Stimulated activated CD4-positive, alpha-beta T cell treated with anti-CD3 and anti-CD28 coated beads, TNF-alpha, amount 100 ng/mL, for 1 hour (primary cell): ENCODE measurements at places on chromosomes 4 and X.

- DNase-seq: no peak
Measured at GRCh38 chrX:27998666-27999065, 17.4 kb upstream of the DCAF8L1 start.

DNA sequence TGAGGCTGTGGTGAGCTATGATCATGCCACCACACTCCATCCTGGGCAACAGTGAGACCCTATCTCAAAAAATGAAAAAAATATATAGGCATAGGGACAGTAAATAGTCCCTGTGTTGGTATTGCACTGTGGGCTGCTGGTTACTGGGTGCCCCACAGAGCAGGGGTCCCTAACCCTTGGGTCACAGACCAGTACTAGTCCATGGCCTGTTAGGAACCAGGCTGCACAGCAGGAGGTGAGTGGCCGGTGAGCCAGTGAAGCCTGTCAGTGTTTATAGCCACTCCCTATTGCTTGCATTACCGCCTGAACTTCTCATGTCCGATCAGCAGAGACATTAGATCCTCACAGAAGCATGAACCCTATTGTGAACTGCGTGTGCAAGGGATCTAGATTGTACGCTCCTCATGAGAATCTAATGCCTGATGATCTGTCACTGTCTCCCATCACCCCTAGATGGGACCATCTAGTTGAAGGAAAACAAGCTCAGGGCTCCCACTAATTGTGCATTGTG, 106.5 kb downstream of the TNIP2 start:
- DNase-seq: no peak

DNA sequence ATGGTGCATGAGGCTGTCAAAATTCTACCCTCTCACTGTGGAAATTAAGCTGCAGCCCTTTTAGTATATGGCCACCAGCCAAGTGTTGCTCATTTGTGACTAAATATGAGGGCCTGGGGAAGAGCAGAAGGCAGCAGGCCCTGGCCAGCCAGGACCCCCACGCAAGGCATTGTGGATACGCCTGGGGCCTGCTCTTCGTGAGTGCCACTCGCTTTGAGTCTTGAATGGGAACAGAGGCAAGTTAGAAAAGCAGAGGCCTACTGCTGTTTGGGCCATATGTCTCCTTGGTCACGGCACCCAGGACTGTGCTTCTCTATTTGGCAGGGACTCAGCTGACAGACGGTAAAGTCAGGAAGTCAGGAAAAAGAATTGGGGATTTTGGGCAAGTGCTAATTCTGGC, 10.9 kb downstream of the RTL5 start:
- no peak for DNase-seq

GRCh38 chr4:186904101-186904500, 180.4 kb upstream of the FAT1 start:
- no peak for DNase-seq

GRCh38 chr4:59612235-59612634, 1587.9 kb upstream of the ADGRL3 start:
- no peak for DNase-seq

- no peak for DNase-seq
Measured at GRCh38 chrX:31350808-31351074, 278.9 kb upstream of the FTHL17 start.

- DNase-seq: no peak
Measured at GRCh38 chr4:168197926-168198325, 105.6 kb downstream of the ANXA10 start.

DNA sequence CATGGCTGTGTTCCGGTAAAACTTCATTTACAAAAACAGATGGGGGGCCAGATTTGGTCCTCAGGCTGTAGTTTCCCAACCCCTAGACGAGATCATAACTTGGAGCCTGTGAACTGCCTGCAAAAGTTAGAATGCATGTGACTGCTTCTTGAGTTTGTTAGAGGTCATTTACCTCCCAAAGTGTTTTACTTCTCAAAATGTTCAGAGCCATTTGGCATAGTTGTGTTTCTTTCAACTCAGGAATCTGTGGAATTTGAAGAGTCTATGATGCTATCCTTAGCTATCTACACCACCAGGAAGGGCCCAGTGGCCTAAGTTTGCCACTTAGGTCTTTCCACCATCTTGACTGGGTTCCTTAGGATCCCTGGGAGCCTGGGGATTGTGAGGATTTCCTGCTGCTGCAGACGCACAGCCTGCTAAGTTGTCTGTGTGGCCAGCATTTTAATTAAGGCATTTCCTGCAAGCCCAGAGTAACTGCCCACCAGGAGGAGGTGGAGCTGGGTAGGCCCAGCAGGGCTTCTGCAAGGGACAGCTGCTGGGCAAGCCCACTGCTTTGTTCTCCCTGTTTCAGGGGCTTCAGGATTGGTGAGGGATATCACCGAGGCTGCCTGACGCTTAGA, 53.1 kb downstream of the CCNI start:
- no peak for DNase-seq

DNA sequence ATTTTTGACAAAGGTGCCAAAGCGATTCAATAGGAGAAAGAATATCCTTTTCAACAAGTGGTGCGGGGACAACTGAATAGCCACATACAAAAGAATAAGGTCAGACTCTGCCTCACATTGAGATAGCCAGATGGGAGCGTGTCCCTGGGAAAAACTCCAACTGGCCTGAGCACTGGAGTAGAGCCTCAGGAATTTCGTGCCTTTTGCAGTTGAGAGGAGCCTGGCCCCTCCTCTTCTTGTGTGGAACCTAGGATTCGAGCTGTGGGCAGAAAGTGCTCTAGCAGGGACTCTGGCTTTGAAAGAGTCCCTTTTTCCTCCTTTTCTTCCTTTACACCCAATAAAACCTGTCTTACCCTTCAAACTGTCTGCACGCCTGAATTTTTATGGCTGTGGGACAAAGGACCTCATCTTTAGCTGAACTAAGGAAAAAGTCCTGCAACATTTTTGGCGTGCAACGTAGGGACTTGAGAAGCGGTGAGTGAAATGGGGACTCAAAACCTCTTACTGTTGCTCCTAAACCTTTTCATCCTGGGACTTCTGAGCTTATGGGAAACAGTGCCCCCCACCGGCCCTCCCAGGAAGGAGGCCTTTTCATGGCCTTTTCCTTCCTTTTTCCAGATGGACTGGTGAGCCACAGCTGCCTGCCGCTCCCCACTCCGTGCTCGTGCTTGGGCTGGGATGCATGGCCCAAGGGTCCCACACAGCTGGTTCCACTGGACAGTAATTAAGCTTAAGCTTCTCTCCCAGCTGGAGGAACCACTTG, 68.6 kb downstream of the BMP15 start:
- DNase-seq: no peak

- DNase-seq: no peak
Measured at GRCh38 chrX:85685843-85686242, 306.4 kb upstream of the POF1B start.

GRCh38 chr4:22850630-22851029, 157.9 kb downstream of the GBA3 start:
- no peak for DNase-seq

- DNase-seq: no peak
Measured at GRCh38 chrX:38103857-38104812, 97.8 kb downstream of the SYTL5 start.

- no peak for DNase-seq
Measured at GRCh38 chr4:18722748-18723191, 701.2 kb upstream of the LCORL start.

DNA sequence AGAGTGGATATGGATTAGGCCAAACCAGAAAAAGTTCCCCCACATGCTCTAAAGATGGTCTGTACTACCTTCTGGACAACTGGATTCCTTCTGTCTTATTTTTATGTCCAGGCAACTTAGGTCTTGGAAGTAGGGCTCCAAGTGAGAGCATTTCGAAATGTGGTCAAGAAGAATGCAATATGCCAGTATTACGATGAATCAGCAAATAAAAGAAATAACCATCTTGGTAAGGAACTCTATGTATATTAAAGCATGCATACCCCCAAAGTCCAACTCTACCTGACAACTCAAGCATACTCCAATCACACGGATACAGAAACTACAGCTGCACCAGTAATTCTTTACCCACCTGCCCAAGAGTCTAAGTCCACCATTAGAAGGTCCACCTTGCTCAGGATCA, 234.5 kb downstream of the HNRNPD start:
- no peak for DNase-seq

GRCh38 chrX:16994736-16995135, 48.3 kb downstream of the REPS2 start:
- no peak for DNase-seq

DNA sequence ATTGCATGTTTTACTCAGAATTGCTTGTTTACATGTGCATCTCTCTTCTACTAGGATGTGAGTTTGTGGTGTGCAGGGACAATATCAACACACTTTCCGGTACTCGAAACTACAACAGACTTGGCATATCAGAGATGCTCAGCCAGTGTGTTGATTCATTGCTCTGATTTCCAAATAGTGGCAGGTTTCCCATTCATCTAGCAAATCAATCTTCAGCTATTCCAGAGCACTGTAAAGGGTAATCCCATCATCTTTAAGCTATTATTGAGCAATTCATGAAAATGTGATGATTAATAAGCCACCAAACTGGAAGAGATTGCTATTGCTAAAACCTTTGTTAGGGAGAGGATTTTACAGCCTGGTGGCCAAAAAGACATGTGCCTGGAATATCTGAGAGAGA, 574.2 kb upstream of the CPEB2 start:
- no peak for DNase-seq

- DNase-seq: no peak
Measured at GRCh38 chrX:49066690-49067089, 7.1 kb downstream of the PRAF2 start.

DNA sequence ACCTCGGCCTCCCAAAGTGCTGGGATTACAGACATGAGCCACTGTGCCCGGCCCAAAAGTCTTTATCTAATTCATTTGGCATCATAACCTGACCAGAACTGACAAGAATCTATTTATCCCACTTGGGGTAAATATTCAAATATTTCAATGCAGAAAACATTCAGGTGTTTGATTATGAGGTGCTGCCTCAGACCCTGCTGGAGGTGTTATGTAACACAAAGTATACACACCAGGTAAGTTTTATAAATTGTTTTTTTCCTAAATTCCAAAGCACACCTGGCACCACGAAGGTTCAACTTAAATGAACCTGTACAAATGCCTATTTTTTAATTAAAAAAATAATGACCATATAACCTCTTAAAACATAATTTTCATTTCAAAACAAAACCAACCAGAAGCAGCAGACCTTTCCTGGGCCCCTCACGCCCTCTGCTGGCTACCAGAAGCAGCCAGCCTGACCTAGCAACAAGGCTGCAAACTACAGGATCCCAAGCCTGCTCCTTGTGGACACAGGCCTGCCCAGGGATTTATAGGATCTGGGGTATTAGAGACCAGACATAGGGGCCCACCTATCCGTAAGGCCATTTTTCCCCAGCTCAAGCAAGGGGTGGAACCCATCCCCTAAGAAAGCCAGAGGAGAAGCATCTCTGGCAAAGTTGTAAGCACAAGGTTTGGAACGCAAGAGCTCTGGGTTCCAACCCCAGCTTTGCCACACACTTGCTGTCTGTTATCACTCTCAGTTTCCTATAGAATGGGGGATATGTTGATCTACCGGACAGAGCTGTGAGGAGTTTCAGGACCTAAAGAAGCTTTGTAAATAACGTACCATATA, 11.7 kb downstream of the OTUD5 start:
- no peak for DNase-seq

- no peak for DNase-seq
Measured at GRCh38 chr4:88878642-88879041, 178.3 kb downstream of the FAM13A start.

DNA sequence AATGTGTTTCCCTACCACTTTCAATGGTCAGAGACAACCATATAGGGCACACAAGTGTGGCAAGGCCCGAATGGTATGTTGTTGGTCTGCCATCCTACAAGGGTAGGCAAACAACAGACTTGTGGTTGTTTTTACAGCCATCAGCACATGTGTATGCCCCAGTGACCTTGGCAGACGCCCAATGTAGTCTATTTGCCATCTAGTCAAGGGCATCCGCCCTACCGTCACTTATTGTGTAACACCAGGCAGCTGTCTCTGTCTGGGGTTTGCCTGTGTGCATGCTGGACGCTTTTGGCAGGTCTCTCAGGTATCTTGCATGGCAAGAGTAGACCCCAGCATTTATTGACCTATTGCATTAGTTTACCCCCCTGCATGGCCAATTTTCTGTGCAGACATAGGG, 1145.5 kb upstream of the POU3F4 start:
- no peak for DNase-seq

DNA sequence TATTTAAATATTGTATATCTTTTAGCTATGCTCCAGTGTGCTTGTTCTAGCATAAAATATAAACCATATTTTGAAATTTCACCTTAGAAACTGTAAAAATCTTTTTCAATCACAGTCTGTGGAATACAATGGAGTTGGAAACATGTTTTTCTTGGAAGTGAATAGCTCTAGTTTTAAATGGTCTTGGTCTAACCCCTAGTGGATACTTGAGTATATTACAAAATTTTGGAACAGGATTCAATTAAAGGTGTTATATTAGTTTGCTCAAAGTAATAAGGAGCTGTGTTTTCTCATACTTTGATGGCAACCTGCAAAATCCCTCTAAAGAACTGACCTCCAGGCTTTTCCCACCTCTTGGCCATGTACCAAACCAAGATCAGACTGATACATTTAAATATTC, 48.2 kb downstream of the STK26 start:
- DNase-seq: no peak

- no peak for DNase-seq
Measured at GRCh38 chr4:128527351-128527750, 239.7 kb upstream of the PGRMC2 start.

DNA sequence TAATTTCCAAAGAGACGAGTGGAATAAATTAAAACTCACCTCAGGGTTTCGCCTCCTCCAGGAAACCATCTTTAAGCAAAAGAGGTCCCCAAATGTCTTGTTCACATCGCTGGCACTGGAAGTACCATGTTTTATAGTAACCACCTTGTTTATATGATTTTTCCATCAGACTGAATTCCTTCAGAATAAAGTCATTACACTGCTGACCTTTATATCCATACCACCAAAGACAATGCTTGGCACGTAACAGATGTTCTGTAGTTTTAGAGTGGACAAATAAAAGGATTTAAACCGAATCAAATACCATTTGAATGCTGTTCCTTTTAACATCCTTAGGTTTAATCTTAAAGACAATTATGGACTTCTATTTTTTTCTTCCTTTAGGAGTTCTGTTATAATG, 4.7 kb downstream of the NUDT6 start:
- no peak for DNase-seq

- no peak for DNase-seq
Measured at GRCh38 chr4:100938698-100939097, 408.6 kb downstream of the PPP3CA start.

- DNase-seq: no peak
Measured at GRCh38 chr4:5956285-5957021, 61.8 kb downstream of the C4orf50 start.

DNA sequence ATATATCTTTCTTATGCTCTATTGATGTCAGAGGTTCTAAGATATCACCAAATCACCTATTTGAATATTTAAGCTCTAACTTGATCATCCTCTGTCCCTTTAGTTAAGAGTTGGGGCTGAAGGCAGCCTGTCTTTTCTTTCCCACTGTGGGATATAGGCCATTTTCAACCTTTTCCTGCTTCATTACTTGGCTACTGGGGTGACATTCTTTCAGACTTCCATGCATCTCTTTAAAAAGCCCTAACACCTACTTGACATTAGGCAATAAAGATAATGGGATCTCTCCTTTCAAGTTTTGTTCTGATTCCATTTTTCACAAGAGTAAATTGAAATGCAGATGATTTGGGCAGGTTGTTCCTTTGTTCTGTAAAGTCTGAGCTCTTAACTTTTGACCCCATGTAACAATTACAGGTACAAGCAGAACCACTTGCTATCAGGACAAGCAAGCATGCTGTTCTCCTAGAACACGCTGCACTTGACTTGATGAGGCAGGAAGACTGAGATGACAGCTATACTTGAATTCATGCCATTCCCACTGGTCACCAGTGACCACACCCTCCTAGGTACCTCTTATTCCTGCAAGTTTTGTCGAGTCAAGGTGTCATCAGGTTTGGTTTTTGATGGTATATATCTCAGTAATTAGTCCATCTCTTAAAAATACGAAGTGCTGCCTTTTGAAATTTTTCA, 18.2 kb downstream of the HOPX start:
- DNase-seq: no peak
